ENCODE measurements at places on chromosomes 3 and 15.

DNA sequence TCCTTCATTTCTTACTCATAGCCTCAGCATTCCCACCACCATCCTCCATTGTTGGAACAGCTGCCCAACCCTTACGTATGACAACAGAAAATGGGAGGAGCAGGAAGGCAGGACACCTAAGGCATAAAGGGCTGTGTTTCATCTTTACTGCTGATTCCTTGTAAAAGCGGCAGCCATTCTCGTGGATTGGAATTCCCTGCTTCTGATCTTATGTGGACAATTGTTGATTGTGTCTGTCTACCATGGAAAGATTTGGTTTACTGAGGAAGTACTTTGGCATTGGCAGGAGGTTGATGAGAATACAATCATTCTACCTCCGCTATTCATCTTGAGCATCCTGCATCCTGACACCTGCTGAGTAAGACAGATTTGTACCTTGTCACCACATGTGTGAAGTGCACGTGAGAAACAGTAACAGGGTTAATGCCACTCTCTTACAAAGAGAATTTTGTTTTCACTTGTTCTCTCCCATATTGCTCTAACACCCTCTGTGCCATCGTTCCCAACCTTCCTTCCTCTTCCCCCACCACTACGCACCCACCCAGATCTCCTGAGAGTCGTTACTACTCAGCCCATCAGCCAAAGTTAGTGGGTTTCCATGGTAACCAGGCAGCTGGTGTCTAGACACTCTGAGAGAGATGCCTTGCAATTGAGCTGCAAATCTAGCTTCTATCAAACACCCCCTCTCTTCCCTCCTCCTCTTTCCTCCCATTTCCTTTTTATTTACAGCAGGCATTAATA lies 75.7 kb downstream of the GAP43 start:
- no peak for DNase-seq

- no peak for DNase-seq
Observed at GRCh38 chr3:192597506-192597905, 129.8 kb downstream of the FGF12 start.

DNA sequence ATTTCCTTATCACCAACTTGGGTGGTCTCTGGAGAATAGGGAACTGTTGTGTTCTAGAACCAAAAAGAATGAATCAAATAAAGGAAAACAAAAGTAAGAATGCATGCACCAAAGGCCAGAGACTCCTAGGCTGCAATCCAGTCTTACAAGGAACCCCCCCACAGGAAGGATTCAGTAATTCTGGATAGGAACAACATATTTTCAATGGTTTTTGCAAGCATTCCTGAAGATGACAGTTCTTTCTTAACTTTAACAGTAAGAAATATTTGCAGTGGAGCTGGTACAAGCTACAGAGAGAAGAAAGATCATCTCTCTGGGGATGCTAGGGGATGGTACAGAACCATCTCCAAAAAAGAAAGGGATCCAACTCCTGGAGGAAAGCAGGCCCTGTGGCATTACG lies 116.2 kb upstream of the CHRM5 start:
- no peak for DNase-seq

GRCh38 chr3:17118771-17119170 lies 234.0 kb downstream of the PLCL2 start:
- DNase-seq, result no peak

- DNase-seq, result no peak
Observed at GRCh38 chr3:12235691-12236090, 53.2 kb upstream of the PPARG start.

DNA sequence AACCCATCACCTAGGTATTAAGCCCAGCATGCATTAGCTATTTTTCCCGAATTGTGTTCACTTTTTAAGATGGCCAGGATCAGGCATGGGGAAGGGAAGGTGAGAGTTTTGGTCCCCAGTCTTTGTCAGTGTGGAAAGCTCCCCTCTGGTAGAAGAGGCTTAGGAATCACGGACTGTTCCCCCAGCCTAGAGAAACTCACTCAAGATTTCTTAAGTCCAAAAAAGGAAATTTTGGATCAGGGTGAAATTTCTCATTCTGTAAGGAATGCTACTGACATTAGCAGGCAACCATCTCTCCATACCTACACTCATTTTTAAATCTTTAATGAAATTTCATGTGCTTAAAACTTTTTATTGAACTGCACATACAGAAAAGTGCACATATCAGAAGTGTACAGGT lies 70.3 kb upstream of the GALNT15 start:
- no peak for DNase-seq

DNA sequence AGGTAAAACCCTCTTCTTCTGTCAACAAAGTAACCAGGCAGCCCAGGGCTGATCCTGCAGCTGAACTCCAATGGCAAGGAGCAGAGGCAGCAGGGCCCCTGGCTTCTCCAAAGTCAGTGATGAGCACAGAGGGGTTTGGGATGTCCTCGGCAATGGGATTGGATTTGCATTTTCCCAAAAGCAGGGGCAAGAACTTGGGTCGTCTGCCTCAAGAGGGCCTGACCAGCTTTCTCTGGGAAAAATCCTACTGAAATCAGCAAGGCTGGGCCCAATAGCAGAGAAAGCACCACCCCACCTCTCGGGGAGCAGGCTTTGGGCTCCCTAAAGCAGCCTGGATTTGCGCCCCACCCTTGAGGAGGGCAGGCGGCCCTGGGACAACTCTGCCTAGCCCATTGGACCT lies 210.0 kb upstream of the IGF1R start:
- no peak for DNase-seq

GRCh38 chr3:97687734-97688133 lies 76.8 kb upstream of the ARL6 start:
- DNase-seq, result no peak

DNA sequence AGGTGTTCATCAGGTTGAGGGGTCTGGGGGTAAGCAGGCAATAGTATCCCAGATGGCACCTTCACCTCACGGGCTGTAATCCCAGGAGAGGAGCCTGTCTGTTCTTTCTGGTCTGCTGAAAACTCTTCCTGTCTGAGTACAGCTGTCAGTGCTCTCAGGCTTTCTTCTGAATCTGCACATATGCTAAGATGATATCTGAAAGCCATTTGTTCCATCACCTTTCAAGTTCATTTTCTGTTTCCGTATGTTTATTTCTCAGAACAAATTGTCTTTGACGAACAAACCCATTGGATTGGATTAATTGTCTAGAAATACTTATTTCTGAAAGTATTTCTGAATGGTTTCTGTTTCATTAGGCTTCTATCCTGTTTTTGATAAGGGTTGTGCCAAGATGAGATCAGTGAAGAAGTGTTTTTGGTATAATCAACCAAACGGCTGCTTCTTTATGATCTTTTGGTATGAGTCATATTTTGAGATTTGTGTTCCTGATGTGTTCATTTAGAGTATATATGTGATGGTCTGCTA lies 13.3 kb downstream of the ZNF592 start:
- DNase-seq, result no peak

Data from stimulated activated CD4-positive, alpha-beta T cell treated with anti-CD3 and anti-CD28 coated beads, Interleukin-1b, Interleukin-23, amount 100 ng/mL, for 1 hour (primary cell).